ENCODE measurements at places on chromosomes 16 and 17.

DNA sequence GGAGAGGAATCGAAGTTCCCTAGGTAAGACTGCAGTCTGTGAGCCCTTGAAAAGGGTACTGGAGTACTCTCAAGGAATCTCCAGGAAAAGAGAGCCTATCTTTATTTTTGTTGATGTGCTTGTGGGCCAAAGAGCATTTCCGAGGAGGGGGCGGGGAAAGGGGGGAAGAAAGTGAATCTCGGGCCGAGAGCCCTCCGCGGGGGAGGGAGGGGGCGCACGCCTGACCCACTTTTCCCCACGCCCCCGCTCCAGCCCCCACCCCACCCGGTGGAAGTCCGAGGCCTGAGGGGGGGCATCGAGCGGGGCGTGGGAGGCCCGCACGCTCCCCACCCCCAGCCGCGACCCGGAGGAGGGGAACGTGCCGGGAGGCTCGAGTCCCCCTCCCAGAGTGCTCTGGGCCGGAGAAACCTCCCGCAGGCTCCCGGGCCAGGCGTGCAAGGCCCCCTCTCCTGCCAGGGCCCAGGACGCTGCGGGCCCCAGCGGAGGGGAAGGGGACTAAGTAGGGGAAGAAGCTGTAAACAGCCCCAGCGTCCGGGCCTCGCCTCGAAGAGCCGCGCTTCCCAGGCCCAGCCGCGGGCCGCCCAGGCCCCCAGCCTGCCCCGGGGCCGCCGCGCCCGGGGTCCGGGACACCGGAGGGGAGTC is 444 bp downstream of the HELZ start:
- no peak for DNase-seq

- DNase-seq, result no peak
Observed at GRCh38 chr16:49093939-49094338, 187.7 kb downstream of the CBLN1 start.

DNA sequence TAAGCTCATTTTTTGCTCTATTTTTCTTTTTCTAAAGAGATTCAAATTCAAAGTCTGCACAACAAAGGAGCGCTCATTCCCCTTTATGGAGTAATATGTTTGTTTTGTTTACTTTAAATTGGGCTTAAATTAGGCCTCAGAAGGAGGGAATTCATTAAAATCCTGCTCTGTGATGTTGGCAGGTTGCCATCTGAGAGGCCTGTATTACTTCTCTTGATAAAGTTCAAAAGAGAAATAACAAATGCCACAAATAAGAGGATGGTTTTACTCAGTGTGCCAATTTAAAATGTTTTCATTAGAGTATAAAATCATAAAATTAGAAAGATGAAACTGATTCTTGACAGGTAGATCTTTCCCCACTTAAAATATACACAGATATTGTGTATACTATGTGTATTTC is 54.5 kb upstream of the HLF start:
- DNase-seq, result no peak

DNA sequence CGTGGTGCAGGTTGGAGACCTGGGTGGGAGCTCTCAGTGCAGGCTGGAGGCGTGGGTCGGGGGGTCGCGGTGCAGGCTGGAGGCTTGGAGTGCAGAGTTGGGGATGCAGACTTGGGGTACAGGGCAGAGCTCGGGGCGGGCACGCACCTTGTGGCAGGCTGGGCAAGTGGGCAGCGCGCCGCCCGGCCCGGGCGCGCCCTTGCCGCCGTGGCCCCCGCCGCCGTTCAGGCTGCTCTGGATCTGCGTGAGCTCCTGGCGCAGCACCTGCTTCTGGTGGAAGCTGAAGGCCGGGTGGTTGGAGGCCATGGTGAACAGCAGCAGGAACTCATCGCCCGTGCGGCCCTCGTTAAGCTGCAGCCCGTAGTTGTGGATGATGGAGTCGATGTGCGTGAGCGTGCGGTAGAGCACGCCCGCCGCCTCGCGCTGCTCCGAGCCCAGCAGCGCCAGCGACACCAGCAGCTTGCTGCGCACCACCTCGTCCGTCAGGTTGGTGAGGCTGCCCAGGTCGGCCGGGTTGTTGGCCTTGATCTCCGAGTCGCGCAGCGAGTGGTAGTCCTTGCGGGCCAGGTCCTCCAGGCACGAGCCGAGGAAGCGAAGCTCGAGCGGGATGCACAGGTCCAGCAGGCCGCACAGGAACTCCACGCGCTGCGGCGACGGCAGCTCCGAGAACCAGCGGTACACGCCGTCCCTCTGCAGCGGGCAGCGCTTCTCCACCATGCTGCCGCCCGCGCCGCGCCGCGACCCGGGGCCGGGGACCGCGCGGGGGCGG is 1.1 kb downstream of the ZCCHC14 start:
- no peak for DNase-seq

GRCh38 chr16:939941-940340 is 30.8 kb downstream of the LMF1 start:
- no peak for DNase-seq

DNA sequence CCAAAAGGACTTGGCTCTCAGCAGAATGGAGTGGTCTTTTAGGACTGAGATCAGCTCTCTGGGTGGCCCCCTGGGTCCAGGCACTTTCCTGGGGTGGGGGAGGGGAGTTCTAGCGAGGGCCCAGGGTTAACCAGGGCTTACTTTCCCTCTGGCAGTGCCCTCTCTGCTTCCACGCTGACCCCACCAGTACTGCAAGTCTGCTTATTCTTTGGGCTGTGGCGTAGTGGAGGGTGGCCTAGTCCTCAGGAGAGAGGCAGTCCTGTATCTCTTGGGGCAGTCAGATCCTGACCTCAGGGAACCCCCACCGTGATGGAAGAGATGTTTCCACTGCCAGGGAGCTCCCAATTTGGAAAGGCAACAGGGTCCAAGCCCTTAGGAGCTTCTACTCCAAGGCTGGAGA is 79.4 kb downstream of the CCDC182 start:
- no peak for DNase-seq

GRCh38 chr16:53605356-53605755 is 98.3 kb downstream of the RPGRIP1L start:
- no peak for DNase-seq
